Stomach (tissue), 19 donors: ENCODE measurements at places on chromosomes 13 and 19. TPM values are rescaled to one million over a fixed set of nuclear protein-coding genes. Genes with fewer than 3 reads are reported as not detected.

DNA sequence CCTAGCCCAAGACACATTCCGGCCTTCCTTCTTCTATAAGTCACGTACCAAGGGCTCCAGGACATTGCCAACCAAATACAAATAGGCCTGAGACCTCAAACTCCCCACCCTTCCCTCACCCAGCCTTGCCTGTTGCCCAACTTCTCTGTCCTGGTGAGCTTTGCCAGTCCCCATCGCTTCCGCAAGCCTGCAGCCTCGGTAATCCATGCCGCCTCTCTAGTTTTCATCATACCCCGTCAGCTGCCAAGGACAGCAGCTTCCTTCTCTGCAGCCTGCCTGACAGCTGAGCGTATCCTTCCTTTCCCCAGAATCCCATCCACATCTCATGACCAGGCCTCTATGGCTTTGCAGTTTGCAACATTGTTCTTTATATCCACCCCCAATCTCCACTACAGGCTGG lies 36.6 kb upstream of the POMP start:
- H3K4me1 ChIP-seq = no peaks in the 10 kb centered on the region
- H3K4me3 ChIP-seq = no peak overlapping the region
- H3K27ac ChIP-seq = no peak overlapping the region

- no peaks in the 10 kb centered on the region for H3K36me3 ChIP-seq
- no peaks in the 10 kb centered on the region for H3K4me1 ChIP-seq
- H3K4me3 ChIP-seq = no peak overlapping the region
- H3K27me3 ChIP-seq = no peaks in the 10 kb centered on the region
- DNase-seq = no peak
- no peak overlapping the region for H3K27ac ChIP-seq
Observed at GRCh38 chr19:30795727-30796126, 423.5 kb downstream of the ZNF536 start.

DNA sequence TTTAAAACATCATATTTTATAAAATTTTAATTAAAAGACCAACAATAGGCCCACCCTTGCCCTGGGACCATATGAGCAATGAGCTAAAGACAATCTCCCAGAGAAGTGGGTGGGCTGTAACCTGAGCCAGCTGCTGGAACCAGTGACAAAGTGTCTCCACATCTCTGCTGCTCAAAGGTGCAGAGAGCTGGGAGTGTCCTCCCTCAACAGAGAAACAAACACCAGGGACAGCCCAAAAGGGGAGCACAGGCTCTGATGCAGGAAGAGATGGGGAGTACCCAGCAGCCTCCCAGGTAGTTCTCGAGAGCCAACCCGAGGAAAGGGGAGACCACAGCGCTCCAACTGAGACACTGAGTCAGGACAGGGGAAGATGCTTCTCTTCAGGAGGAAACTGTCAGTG lies 39.1 kb downstream of the DOCK9 start:
- DNase-seq = no peak
- H3K36me3 ChIP-seq = no peaks in the 10 kb centered on the region
- no peak overlapping the region for H3K4me3 ChIP-seq
- H3K27ac ChIP-seq = no peak overlapping the region
- no peaks in the 10 kb centered on the region for H3K4me1 ChIP-seq

The S1PR5 gene
- total RNA-seq = not detected

The UBE2L5 gene
- total RNA-seq = not detected

The DACH1 gene
- not detected for total RNA-seq

GRCh38 chr13:65894049-65894448 lies 1336.1 kb downstream of the PCDH9 start:
- H3K27ac ChIP-seq = no peak overlapping the region
- H3K4me3 ChIP-seq = no peak overlapping the region
- H3K36me3 ChIP-seq = no peaks in the 10 kb centered on the region
- H3K4me1 ChIP-seq = no peaks in the 10 kb centered on the region
- no peak for DNase-seq

DNA sequence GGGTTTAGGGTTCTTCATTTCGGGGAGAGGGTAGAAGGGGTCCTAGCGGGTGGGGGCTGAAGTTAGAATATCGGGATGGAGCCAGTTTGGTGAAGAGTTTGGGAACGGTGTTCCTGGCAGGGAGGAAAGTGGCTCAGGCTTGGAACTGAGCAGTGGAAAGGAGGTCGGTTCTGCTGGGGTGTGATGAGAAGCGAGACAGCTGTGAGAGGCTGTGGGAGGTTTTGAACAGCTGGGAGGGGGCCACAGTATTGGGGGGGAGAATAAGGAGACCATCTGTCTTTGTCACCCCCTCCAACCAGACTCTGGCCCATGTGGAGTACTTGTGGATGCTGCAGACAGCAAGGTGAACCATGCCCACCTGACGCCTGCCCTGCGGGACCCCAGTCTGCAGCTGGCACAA lies 1.0 kb upstream of the TM6SF2 start:
- peaks cover 11% of the 10 kb centered on the region for H3K27me3 ChIP-seq
- DNase-seq = peak; percentile 43
- H3K27ac ChIP-seq = no peak overlapping the region
- peaks cover 9% of the 10 kb centered on the region for H3K4me1 ChIP-seq

DNA sequence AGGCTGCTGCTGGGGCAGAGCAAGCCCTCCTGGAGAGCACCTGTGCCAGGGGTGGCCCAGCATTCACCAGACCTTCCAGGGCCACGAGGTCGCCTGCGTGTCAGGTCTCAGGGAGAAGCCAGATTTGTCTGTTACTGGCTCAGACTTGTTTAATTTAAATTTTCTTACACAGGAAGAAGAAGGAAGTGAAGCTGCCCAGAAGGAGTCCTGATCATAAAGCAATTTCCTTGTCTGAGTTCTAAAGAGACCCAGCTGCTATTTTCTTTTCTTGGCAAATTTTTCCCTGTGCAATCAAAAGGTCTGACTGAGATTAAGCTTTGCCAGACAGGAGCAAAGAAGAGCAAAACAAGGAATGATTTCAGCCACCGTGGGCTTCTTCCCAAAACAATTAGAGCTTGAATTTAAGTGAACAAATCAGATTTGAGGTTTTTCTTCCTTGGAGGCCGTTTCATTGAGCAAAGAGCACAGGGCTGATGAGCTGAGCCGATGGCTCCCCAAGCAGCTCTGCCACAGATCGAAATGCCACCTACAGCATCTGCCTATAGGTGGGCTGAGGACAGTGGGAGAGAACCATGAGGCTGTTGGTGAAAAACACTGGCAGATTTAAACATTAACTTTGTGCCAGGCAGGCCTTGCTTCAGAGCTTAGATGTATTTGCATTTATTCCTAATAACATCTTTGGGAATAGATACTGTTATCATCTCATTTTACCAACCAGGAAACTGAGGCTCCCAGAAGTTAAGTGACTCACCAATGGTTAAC lies 40.1 kb downstream of the HSPH1 start:
- no peak overlapping the region for H3K27ac ChIP-seq
- no peak overlapping the region for H3K4me3 ChIP-seq
- H3K36me3 ChIP-seq = no peaks in the 10 kb centered on the region

The CLPTM1 gene
- total RNA-seq = 144 TPM

- no peak overlapping the region for H3K4me3 ChIP-seq
- H3K36me3 ChIP-seq = no peaks in the 10 kb centered on the region
- H3K27ac ChIP-seq = no peak overlapping the region
Observed at GRCh38 chr13:94664889-94665288, 47.5 kb downstream of the SOX21 start.

- no peak overlapping the region for H3K4me3 ChIP-seq
- no peak for DNase-seq
- peaks cover 21% of the 10 kb centered on the region for H3K27me3 ChIP-seq
Observed at GRCh38 chr19:1284979-1285736, 515 bp upstream of the EFNA2 start.

DNA sequence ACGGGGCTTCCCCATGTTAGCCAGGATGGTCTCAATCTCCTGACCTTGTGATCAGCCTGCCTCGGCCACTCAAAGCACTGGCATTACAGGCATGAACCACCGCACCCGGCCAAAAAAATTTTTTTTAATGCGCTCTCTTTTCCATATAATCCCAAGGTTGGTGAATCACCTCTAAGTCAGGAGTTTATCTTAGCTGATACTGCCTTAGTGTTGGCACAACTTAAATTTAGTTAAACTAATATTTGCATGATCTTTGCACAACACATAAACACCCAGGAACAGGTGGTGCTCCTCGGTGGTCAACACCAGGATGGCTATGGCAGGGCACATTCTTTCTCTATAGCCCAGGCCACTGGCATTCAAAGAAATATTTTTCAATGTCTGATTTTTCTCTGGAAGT lies 24.1 kb upstream of the PSG7 start:
- H3K4me1 ChIP-seq = no peaks in the 10 kb centered on the region
- no peaks in the 10 kb centered on the region for H3K36me3 ChIP-seq
- no peak for DNase-seq
- H3K4me3 ChIP-seq = no peak overlapping the region

GRCh38 chr19:34448191-34448590 lies 20.0 kb downstream of the UBA2 start:
- H3K36me3 ChIP-seq = peaks cover 99% of the 10 kb centered on the region
- no peak overlapping the region for H3K27ac ChIP-seq
- no peaks in the 10 kb centered on the region for H3K27me3 ChIP-seq
- no peak overlapping the region for H3K4me3 ChIP-seq
- no peaks in the 10 kb centered on the region for H3K4me1 ChIP-seq

The ZNF541 gene
- total RNA-seq = not detected

The FFAR1 gene
- total RNA-seq = 0.18 TPM

- H3K27ac ChIP-seq = no peak overlapping the region
- H3K4me3 ChIP-seq = no peak overlapping the region
- H3K4me1 ChIP-seq = no peaks in the 10 kb centered on the region
- no peaks in the 10 kb centered on the region for H3K36me3 ChIP-seq
Observed at GRCh38 chr13:109275852-109276251, 510.5 kb downstream of the IRS2 start.

The ZNF835 gene
- 0.89 TPM for total RNA-seq

DNA sequence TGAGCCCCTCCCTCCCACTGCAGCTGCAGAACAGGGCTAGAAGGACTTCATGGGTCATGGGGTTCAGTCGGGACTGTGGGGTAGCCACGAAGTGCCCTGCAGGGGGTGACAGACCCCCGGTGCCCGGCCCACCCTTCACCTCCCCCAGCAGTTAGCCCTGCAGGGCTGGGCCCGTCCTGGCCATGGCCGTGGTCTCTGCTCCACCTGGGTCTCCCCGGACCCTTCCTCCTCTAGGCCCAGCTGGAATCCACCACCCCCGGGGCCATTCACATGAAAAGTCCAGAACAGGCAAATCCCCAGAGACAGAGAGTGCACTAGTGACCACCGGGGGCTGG lies 17.3 kb downstream of the MKNK2 start:
- DNase-seq = no peak
- H3K27ac ChIP-seq = peak overlapping the region; percentile 95
- peaks cover 38% of the 10 kb centered on the region for H3K4me1 ChIP-seq
- no peak overlapping the region for H3K4me3 ChIP-seq
- H3K36me3 ChIP-seq = peaks cover 13% of the 10 kb centered on the region
- no peaks in the 10 kb centered on the region for H3K27me3 ChIP-seq

The LNX2 gene
- total RNA-seq = 5.3 TPM

DNA sequence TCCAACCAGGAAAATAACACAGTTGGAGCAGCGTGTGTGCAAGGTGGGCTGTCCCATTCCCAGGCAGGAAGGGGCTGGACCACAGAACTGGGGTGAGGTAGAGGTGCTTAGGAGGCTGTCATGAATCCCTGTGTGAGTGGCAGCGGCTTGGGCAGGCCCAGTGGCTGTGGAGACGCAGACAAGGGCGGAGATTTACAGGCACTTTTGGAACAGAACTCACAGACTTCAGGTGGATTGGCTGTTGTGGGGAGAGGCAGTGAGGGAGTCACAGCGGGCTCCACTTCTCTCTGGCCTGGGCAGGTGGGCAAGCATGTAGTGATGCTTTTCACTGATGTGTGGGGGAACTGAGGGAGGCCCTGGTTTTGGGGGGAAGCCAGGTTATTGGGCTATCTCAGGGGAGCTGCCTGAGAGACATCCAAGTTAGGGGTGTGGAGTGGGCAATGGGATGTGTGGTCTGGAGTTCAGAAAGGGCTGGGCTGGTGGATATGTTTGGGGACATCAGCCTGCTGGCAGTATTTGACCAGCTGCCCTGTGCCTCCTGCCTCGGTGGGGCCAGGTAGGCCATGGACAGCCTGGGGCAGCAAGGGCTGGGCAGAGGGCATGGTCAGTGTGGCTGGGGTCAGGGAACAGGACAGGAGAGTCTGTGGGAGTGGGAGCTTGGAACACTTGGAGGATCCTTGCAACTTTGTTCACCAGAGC lies 27.0 kb upstream of the ZNF492 start:
- no peaks in the 10 kb centered on the region for H3K27me3 ChIP-seq
- no peak for DNase-seq
- H3K4me3 ChIP-seq = no peak overlapping the region
- H3K27ac ChIP-seq = no peak overlapping the region
- H3K36me3 ChIP-seq = no peaks in the 10 kb centered on the region
- no peaks in the 10 kb centered on the region for H3K4me1 ChIP-seq

The YJEFN3 gene
- 1.8 TPM for total RNA-seq

DNA sequence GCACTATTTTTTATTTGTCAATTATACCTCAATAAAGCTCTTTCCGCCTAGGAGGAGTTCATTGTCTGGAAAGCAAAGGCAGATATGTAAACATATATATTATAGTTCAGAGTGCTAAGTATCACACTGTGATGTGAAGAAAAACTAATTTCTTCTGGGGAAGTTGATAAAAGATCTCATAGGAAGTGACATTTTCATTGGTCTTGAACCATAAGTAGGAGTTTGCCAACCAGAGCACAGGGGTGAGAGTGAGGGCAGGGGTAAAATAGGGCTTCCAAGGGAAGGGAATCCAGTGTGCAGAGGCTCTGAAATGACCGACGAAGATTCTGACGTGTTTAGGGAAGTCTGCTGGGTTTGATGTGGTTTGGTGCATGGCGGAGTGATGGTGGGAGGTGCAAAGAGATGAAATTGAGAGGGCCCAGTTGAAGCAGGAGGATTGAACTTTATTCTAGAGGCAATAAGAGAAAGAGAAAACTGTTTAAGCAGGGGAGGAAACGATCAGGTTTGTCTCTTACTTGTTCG lies 780 bp upstream of the GTF2F2 start:
- peak overlapping the region; percentile 89 for H3K27ac ChIP-seq
- H3K4me3 ChIP-seq = peak overlapping the region; percentile 82
- H3K36me3 ChIP-seq = no peaks in the 10 kb centered on the region
- H3K4me1 ChIP-seq = peaks cover 33% of the 10 kb centered on the region
- H3K27me3 ChIP-seq = no peaks in the 10 kb centered on the region
- no peak for DNase-seq

DNA sequence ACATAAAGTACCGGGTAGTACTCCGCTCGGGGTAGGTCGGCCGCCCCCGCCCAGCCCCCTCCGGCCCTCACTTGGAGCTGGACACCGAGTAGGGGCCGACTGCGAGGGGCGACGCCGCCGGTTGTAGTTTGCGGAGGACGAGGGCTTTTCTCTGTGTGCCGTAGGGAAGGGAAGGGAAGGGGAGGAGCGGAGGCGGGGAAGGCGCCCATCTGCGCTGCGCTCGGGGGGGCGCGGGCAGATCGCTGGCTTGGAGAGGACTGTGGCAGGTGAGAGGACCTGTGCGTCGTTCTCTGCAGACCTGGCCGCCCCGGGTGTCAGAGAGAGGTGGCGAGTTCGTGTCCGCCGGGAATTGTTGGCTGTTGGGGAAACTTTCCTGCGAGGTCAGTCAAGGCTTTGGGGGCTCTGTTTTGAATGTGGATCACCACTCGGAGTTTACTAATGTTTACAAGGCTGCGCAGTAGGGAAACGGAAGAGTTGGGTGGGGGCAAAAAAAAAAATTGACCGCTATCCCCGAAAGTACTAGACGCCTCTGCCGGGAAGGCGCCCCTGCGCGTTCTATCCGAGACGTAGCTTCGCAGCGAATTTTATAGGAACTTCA lies 1.4 kb downstream of the ING1 start:
- peaks cover 9% of the 10 kb centered on the region for H3K36me3 ChIP-seq
- H3K4me3 ChIP-seq = peak overlapping the region; percentile 62
- H3K27me3 ChIP-seq = no peaks in the 10 kb centered on the region
- H3K27ac ChIP-seq = peak overlapping the region; percentile 100
- peak; percentile 55 for DNase-seq

The FBXO27 gene
- 5.5 TPM for total RNA-seq

The PCSK4 gene
- 19.7 TPM for total RNA-seq

- H3K27ac ChIP-seq = peak overlapping the region; percentile 46
- H3K4me1 ChIP-seq = peaks cover 9% of the 10 kb centered on the region
- no peaks in the 10 kb centered on the region for H3K36me3 ChIP-seq
Observed at GRCh38 chr13:20714161-20714560, 10.7 kb downstream of the IL17D start.
